ENCODE measurements at places on chromosomes 12 and 14.

GRCh38 chr12:57142727-57143126, 4.7 kb downstream of the LRP1-AS start:
- DNase-seq = no peak

DNA sequence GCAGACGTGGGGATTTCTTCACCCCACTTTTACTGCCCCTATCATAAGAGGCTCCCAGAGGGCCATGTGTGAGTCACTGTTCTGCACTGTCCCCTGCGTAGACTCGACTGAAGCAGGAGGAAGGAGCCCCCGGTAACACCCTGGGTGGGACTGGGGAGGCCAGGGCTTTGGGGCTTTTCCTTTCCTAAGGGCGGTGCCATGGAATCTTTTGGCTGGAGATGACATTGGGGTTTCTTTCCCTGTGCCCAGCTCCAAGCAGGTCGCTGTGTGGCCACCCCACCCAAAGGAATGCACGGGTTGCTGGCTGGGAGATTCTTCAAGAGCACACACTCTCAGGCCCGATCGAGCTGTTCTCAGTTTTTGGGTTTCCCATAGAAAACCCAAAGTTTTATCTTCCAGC, 62.3 kb upstream of the RIN3 start:
- DNase-seq = no peak

GRCh38 chr12:38162708-38163441, 153.7 kb upstream of the ALG10B start:
- no peak for DNase-seq

GRCh38 chr12:41908206-41908605, 236.5 kb downstream of the GXYLT1 start:
- no peak for DNase-seq

DNA sequence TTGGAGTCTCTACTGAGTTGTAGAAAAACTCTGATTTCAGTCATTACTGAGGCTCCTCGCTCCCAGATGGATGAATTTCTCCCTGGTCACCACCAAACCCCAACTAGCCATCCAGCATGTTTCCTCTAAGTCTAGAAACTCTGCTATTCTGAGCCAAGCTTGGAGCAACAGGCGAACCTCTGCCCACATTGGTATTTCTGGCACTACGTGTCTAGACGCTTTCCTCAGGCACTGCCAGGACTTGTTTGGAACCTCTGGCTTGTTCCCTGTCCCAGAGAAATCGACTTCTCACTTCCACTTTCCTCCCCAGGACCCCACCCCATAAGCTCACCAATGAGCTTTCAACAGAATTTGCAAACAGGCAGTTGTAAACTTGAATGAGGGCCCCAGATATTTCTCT, 27.6 kb downstream of the WSCD2 start:
- DNase-seq = no peak

GRCh38 chr12:92505254-92506231, 197.2 kb upstream of the PLEKHG7 start:
- DNase-seq = peak; percentile 77

- DNase-seq = peak; percentile 0
Measured at GRCh38 chr14:101132051-101132571, 228.6 kb upstream of the RTL1 start.

- no peak for DNase-seq
Measured at GRCh38 chr12:79546466-79547043, 144.2 kb downstream of the PAWR start.

- DNase-seq = no peak
Measured at GRCh38 chr12:1800401-1801302, 19.7 kb upstream of the LRTM2 start.

DNA sequence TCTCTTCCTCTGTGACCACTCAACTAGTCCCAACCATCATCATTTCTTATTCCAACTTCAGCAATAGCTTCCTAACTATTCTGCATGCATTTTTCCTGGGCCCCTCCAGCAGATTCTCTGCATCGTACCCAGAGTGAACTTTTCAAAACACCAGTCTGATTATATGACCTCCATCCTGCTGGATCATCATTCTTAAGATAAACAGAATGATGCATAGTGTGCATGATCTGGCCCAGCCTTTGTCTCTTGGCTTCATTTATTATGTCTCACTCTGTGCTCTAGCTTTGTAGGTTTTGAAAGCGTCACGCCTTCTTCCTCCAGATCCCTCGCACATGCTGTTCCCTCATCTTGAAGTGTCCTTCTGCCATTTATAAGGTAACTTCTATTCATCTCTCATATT, 46.3 kb upstream of the SLC38A4 start:
- DNase-seq = no peak

- peak; percentile 59 for DNase-seq
Measured at GRCh38 chr12:6372403-6373003, 2.9 kb downstream of the SCNN1A start.

GRCh38 chr12:115691123-115691522, 586.4 kb downstream of the MED13L start:
- DNase-seq = no peak

DNA sequence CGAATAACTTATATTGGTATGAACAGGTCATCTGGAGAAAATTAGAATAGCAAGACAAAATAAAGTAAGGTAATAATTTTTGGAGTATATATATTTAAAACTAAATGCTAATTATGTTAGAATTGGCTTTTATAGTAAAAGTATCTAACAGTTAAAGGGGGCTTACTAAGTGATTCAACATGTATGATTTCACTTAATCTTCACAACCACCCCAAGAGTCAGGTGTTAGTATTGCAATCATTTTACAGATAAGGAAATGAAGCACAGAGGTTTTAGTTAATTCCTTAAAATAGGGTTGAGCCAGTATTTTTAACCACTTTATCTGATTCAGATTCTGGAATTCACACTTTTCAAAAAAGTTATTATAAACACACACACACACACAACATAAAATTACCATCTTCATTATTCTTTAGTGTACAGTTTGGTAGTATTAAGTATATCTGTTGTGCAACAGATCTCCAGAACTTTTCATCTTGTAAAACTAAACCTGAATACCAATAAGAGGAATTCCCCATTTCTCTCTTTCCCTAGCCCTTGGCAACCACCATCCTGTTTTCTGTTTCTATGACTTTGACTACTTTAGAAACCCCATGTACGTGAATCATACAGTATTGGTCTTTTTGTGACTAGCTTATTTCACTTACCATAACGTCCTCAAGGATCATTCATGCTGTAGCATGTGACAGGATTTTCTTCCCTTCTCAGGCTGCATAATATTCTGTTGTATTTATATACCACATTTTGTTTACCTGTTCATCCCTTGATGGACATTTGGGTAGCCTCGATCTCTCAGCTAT, 12.5 kb downstream of the A2M start:
- DNase-seq = peak; percentile 34

- peak; percentile 82 for DNase-seq
Measured at GRCh38 chr14:24274101-24274543, 2.7 kb upstream of the RABGGTA start.

DNA sequence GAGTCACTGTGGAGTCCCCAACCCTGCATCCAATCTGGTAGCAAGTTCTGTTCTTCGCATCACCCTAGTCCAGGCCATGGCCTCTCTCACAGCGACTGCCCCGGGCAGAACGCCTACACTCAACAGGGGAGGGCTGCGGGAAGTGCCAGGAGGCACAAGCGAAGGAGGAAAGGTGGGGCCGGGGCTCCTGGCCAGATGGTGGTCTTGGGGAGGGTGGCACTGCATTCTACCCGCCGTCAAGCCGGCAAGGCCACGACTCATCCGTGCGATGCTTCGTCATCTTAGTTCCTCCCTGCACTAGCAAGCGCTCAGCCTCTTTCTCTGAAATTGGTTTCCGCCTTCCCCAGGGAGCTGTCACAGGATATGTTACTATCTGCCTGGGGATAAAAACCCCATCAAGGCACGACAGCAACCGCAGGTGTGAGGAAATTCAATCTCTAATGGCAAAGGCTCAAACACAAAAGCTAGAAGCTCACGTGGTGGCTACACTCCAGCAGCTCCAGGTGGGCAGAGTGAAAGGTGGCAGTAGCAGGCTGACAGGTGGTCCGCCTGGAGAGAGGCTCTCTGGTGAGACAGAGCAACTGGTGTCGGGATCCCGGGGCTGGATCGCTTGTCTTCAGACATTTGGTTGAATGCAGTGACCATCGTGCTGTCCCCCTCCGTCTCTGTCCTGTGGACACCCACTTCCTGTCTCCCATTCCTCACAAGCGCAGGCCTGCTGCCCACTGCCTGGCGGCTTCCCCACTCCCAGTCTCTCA, 34.1 kb downstream of the ACADS start:
- DNase-seq = peak; percentile 44

GRCh38 chr14:23145794-23146350, 26.8 kb upstream of the CEBPE start:
- no peak for DNase-seq

GRCh38 chr12:9673404-9674225, 4.1 kb downstream of the CLEC2D start:
- peak; percentile 84 for DNase-seq

DNA sequence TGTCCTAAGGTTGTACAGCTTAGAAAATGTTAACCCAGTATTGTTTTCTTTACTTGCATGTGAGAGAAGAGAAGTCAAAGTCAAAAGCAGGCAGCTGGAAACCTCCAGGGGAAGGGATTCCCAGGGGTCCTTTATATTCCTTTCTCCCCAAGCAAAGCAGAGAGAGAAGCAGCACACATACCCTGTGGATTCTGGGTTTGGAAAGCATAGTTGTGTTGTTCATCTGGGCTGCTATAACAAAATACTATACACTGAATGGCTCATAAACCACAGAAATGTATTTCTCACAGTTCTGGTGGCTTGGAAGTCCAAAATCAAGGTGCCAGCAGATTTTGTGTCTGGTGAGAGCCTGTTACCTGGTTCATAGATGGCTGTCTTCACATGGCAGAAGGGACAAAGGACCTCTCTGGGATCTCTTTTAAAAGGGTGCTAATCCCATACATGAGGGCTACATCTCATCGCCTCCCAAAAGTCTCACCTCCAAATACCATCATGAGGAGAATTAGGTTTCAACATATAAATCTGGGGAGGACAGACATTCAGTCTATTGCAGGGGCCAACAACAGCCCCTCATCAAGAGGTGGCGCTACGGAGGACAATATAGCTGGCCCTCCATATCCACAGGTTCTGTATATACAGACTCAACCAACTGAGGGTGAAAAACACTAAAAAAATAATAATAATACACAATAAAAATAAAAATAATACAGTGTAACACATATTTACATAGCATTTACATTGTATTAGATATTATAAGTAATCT, 19.3 kb upstream of the PCNX1 start:
- no peak for DNase-seq

- DNase-seq = no peak
Measured at GRCh38 chr12:111745211-111745610, 21.5 kb upstream of the ALDH2 start.

DNA sequence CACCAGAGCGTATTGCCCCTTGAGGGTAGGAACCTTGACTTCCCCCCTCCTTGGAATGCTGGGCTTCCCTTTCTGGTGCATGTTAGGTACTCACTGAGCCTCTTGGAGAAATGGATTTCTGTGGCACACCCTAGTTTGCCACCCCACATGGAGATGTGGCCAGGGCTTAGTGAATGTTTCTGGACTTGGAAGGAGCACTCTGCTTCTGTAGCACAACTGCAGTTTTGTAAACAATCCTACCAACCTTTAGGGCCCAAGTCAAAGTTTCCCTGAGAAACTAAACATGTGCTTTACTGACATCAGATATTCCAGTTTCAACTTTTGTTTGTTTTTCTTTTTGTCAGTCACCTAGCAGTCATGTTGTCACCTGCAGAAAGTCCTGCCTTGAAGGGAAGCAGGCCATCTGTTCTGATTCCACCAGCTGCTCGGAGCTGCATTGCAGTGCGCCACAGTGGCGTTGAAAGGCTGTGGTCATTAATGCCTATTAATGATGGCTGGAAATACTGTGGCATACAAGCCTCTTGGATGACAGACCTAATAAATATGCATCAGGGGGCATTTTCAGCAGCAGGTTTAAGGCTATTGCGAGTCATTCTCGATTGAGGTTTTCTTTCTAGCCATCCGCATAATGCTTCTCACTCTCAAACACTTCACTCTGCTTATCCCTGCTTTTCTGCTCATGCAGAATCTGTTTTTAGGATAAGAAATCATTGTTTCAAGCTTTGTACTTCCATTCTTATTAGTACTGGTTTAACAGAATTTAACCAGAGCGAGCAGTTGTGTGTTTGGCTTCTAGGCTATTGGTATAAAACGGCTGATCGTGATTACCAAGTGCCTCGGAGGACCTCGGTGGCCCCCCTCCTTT, 7.8 kb downstream of the PELI2 start:
- DNase-seq = no peak

GRCh38 chr12:92049403-92049802, 96.2 kb downstream of the BTG1 start:
- DNase-seq = no peak

- no peak for DNase-seq
Measured at GRCh38 chr12:89544681-89545184, 18.9 kb upstream of the POC1B start.

DNA sequence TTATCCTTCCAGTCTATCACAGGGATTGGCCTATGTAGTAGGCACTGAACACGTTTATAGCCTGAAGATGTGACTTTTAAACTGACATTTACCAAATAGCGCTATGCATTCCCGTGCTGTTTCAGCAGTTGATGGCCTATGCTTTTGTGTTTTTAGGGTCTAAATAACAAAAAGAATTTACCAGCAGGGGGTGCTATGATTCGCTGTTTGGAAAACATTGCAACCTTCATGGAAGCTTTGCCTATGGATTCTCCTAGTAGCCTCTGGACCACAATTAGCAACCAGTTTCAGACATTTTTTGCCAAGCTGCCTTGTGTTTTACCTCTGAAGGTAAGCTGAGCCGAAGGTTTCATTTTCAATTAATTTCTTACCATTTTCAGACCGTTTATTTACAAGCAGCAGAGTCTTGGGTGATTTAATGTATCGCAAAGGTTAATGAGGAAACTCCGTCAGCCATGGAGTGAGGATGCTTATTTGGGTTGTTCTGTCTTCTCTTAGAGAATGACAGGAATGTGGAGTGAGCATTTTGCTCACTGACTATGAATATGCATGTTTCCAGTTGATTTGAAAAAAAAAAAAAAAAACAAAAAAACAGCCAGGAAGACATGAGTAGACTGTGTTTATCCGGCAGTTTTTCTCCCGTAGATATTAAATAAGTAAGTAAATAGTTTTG, 133.1 kb downstream of the PRIMA1 start:
- peak; percentile 18 for DNase-seq

DNA sequence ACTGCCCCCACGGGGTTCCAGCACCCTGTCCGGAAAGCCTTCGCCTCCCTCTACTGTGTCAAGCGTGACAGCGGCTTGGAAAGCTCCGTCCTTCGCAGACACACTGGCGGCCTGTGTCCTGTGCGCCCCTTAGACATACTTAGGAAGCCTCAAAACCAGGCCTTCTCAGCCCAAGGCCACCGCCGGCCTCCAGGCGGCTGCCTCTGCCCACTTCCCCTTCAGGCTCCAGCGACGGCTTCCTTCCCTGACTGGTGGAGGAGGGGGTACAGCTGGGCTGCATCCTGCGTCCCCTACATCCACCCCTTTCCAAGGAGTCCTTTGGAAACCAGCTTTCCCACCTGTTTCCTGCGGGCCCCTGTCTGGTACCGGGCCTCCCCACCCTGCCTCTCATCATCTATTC, 2.5 kb upstream of the CACNA2D4 start:
- no peak for DNase-seq

Measured in activated naive CD4-positive, alpha-beta T cell treated with anti-CD3 and anti-CD28 coated beads for 36 hours (primary cell).